ENCODE measurements at places on chromosomes 1 and 21.

DNA sequence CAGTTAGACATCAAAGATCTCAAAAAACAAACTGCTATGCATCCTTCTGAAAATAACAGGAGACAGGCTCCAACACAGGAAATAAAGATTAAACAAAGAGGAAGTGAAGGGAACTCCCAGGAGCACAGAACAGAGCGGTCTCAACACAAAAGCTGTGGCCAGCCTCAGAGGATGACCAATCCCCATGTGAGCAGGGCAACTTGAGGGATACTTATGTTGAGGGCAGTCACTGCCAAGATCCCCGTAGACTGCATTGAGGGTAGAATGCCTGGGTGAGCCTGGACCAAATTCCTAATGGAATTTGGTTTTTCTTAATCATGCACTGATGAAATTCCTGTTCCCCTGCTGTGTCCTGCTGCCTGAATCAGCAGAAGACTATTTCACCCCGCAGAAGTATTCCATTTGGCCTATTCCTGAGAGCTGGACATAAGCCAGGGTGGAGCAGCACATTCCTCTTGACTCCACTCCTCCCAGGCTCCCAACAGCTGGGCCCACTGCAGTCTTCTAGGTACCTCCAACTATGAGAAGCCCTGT is 49.0 kb downstream of the JAK1 start:
- no peak for DNase-seq

DNA sequence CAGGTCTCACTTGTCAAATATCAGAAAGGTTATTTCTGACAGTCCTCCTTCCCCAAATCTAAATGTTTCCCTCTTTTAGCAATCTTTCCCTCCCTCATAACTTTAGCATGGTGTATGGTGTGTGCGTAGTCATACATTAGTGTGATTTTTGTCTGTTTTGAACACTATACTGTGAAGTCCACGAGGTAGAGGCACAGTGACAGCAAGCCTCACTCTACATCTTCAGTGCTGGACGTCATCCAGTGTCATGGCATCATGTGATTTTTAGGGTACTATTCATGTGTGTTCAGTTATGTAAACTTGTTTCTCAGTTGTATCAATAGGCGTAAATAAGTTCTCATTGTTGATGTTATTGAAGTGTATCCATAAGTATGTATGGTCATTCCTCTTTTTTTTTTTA is 39.1 kb downstream of the DYRK1A start:
- DNase-seq: no peak

GRCh38 chr1:246622035-246622652 is 55.9 kb downstream of the CNST start:
- DNase-seq: no peak

GRCh38 chr1:43952731-43953346 is 6.1 kb downstream of the IPO13 start:
- DNase-seq: no peak

GRCh38 chr1:172003766-172004530 is 162.7 kb downstream of the DNM3 start:
- DNase-seq: no peak

DNA sequence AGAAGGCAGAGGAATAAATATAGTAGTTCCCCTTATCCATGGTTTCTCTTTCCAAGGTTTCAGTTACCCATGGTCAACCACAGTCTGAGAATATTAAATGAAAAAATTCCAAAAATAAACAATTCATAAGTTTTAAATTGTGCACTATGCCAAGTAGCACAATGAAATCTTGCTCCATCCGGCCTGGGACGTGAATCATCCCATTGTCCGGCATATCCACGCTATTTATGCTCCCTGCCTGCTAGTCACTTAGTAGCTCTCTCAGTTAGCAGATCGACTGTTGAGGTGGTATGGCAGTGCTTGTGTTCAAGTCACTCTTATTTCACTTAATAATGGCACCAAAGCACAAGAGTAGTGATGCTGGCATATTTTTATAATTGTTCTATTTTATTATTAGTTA is 58.6 kb upstream of the ARHGAP29 start:
- DNase-seq: no peak

DNA sequence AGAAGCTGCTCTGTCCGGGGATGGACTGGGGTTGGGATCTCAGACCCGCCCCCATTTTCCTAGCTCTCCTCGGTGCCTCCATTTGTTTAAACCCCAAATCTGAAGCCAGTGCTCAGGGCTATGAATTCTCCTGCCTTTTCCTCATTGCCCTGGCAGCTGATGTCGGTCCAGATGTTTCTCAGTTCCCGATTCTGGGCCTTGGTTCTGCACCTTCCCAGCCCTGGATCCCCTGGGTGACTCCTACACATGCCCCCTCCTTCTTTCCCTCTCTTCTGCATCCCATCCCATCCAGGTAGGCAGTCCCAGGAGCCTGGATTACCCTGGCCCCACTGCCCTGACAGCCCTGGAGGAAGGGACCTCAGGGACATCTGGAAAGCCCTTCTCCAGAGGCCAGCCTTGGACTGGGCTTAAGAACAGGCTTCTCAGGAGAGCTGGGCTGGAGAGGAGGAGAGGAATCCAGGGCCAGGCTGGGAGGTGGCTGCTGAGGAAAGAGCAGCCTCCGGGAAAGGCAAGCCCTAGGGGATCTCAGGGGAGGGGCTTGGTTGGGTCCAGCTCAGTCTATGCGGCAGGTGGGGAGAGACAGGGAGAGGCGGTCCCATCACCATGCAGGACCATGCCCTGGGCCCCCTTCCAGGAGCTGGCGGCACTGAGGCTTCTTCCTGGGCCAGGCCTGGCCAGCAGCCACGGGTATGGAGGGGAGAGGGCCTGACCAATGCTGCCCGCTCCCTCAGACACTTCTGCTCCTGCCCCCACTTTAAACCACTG is 6.8 kb upstream of the EPS8L3 start:
- no peak for DNase-seq
